ENCODE measurements at places on chromosomes 12 and 14. TPM values are rescaled to one million over a fixed set of nuclear protein-coding genes. Genes with fewer than 3 reads are reported as not detected.

GRCh38 chr12:32770141-32770540 is 14.4 kb upstream of the YARS2 start:
- DNase-seq: peak; percentile 22

CD4 gene
- not detected for total RNA-seq

DNA sequence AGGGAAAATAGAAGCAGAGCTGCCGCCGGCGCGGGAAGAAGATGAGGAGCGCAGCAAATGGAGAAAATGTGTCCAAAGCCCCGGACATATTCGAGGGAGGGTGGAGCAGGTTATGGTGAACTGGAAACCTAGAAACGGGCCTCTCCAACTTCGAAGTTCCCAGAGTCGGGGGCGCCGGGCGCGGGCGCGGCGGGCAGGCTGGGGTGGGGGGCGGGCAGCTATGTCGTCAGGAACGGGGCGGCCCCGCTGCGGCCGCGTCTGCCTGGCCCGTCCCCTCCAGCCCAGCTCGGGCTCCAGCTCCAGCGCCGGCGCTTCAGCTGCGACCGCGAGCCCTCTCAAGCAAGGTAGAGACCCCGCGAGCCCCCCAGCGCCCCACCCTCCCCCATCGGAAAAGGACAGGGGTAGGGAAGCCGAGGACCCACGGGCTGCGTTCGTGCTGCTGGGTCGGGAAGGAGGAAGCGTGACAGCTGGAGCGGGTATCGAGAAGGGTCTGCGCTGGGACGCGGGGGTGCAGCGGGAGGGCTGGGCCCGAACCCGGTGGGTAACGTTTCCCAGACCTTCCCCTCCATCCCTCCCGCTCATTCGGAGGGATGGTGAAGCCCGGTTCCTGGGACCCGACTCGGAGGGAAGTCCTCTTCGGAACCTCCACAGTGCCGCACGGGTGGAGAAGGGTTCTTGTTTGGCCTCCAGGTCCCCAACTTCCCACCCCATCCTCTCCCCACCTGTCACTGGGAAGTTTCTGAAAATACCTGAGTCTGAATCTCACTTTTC is 1.0 kb downstream of the DGKA start:
- DNase-seq: peak; percentile 42

DNA sequence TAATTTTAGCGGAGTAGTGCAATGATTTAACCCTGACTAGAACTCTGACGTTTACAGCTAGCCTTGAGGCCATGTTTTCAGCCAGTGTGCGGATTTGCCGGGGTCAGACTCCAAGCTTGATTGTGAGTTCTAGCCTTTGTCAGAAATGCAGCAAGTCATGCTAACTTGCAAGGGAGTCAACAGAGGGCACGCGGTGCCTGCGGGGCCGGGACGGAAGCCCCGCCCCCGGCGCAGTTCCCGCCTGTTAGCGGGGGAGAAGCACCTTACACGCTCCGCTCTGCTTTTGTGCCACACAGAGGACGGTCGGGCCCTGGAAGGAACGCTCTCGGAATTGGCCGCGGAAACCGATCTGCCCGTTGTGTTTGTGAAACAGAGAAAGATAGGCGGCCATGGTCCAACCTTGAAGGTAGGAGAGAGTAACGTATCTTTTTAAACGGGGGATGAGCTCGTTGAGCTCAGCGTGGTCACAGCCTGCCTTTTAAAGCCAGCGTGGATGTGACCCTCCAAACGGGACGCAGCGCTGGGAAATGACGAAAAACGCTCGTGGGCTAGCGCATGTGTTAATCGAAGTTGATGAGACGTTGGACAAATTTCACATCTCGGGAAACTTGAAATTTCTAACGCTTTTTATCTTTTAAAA is 14.8 kb upstream of the EID3 start:
- DNase-seq: peak; percentile 84

KCNA1 gene
- 0.13 TPM for total RNA-seq

WNT1 gene
- not detected for total RNA-seq

- no peak for DNase-seq
Observed at GRCh38 chr12:104478396-104479122, 21.8 kb downstream of the CHST11 start.

All from myocyte (in vitro differentiated cells).